ENCODE measurements at places on chromosomes 7 and 10. TPM values are rescaled to one million over a fixed set of nuclear protein-coding genes. Genes with fewer than 3 reads are reported as not detected.

Gene ALKBH4
- total RNA-seq, result 26.9 TPM

Gene AQP1
- total RNA-seq, result 0.72 TPM

Gene ANXA7
- total RNA-seq, result 95.9 TPM

Gene ADCY1
- 0.51 TPM for total RNA-seq

Gene FOXI2
- not detected for total RNA-seq

Gene KAZALD1
- total RNA-seq, result 4.5 TPM

Gene LRRN3
- total RNA-seq, result not detected

Gene INSIG1
- 392 TPM for total RNA-seq

Gene FAM25A
- not detected for total RNA-seq

Gene C10orf62
- total RNA-seq, result not detected

DNA sequence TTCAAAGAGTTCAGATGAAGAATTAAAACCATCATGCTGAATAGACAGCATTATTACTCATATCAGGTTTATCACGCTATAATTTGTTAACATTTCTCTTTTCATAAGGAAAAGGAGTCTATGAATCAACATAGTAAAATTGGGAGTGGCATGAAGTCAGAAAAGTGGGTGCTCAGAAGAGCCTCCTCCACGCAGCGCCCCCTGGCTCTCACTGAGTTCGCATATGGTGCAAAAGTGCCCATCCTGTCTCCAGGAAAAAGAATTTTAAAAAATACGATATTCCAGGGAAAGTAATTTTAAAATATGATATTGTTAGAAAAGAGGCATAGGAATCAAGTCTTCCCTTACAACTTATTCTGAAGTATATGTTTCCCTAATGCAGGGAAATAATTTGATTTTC is 176.3 kb upstream of the TCERG1L start:
- DNase-seq, result no peak

GRCh38 chr10:3685384-3685783 is 99.6 kb downstream of the KLF6 start:
- no peak for DNase-seq

- no peak for DNase-seq
Measured at GRCh38 chr10:121500701-121501332, 97.4 kb downstream of the FGFR2 start.

DNA sequence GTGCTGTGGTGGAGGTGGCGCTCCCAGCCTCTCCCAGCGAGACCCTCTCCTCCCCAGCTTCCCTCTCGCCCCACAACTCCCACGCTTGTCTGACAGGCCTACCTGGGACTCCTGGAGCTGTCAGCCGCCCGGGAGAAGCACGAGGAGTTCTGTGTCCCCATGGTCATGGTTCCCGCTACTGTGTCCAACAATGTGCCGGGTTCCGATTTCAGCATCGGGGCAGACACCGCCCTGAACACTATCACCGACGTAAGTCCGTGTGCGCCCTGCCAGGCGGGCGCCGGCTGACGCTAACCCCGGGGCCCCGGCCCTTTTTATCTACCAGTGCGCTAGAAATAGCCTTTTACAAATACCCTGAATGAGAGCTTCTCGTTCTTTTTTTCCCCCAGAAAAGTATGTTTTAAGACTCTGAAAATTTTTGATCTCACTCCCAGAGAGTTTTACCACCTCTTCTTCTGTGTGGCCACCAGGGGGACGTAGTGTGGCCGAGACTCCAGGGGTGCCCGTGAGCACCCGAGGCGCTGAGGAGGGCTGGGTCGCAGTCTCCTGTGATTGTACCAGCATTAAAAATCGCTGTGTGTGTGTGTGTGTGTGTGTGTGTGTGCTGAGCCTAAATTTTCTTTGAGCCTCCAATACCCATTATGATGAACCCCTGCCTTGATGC is 52.6 kb downstream of the PFKP start:
- no peak for DNase-seq

- no peak for DNase-seq
Measured at GRCh38 chr7:11702938-11703337, 129.1 kb downstream of the THSD7A start.

- no peak for DNase-seq
Measured at GRCh38 chr10:14891151-14891550, 12.5 kb downstream of the SUV39H2 start.

DNA sequence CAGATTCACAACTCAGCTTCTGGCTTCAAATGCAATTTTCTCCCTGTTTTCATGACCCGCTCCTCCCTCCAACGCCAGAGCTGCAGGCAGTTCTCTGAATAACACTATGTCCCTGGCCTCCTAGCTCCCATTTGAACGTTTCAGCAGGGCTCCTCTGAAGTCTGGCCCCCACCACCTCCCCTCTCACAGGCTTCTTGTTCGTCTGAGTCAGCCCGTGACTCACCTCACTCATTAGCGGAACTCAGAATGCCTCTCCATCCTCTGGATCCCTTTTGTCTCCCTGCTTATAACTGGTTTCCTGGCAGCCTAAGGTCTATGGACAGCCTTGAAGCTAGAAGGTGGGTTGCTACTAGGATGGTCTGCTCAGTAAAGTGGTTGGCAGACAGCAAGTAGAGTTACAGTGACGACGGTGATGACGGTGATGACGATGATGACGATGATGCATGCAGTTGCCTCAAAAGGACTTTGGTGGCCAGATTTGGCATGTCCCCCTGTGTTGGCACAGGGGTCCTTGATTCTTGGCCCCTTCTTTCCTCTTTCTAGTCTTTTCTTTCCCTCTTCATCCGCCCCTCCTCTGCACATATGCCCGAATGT is 83.3 kb upstream of the MKLN1 start:
- DNase-seq, result peak; percentile 64

DNA sequence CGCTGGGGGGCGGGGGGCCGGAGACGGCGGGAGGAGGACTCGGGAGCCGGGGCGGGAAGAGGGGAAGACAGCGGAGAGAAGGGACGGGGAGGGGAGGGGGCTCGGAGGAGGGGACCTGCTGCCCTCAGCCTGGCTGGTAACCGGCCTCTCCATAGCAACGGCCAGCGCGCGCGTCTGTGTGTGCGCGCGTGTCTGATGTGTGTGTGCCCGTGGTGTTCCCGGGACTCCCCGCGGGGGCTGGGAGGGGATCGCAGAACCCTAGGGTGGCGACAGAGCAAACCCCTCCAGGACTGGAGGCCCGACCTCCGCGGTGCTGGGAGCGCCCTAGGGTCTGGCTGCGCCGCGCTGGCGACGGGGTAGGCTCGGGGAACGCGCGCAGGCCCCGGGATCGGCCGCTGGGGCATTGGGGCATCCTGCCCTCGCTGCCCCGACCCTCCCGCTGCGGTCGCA is 356.3 kb downstream of the DNAJB6 start:
- DNase-seq, result no peak

GRCh38 chr7:91811236-91811635 is 69.3 kb downstream of the MTERF1 start:
- DNase-seq, result no peak

- no peak for DNase-seq
Measured at GRCh38 chr7:138705167-138705566, 4.0 kb upstream of the SVOPL start.

DNA sequence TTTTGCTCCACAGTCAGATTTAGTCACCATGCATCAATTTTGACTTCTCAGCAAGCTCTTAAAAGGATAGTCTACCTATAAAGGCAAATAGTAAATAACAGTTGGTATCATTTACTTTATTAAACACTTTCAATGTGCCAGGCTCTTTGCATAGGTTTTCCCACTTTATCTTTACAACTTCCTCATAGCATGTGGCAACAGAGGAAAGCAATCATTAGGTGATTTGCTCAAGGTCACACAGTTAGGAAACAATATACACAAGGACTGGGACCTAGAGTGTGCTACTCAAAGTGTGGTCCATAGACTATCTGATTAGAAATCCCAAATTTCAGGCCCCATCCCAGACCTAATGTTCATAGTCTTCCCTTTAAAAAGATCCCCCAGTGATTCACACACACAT is 212.3 kb downstream of the MTERF1 start:
- no peak for DNase-seq

- no peak for DNase-seq
Measured at GRCh38 chr7:65951837-65952578, 30.0 kb downstream of the GUSB start.

DNA sequence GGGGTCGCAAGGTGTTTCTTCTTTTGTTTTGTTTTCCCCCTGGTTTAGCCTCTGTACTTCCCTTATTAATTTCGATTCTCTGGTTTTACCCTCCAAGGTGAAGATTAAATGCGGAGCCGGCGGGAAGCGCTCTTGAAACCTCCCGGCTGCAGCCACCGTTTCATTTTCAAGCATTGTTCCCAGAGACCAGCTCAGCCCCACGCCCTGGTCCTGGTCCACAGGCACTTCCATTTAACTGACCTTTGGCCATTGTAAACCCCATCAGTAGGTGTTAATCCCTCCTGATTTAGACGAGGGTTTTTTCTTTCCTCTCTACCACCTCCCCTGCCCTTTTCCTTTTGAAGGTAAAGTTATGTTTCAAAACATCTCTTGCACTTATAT is 39.2 kb upstream of the ENO4 start:
- no peak for DNase-seq

- no peak for DNase-seq
Measured at GRCh38 chr7:129401967-129402860, 32.0 kb upstream of the STRIP2 start.

DNA sequence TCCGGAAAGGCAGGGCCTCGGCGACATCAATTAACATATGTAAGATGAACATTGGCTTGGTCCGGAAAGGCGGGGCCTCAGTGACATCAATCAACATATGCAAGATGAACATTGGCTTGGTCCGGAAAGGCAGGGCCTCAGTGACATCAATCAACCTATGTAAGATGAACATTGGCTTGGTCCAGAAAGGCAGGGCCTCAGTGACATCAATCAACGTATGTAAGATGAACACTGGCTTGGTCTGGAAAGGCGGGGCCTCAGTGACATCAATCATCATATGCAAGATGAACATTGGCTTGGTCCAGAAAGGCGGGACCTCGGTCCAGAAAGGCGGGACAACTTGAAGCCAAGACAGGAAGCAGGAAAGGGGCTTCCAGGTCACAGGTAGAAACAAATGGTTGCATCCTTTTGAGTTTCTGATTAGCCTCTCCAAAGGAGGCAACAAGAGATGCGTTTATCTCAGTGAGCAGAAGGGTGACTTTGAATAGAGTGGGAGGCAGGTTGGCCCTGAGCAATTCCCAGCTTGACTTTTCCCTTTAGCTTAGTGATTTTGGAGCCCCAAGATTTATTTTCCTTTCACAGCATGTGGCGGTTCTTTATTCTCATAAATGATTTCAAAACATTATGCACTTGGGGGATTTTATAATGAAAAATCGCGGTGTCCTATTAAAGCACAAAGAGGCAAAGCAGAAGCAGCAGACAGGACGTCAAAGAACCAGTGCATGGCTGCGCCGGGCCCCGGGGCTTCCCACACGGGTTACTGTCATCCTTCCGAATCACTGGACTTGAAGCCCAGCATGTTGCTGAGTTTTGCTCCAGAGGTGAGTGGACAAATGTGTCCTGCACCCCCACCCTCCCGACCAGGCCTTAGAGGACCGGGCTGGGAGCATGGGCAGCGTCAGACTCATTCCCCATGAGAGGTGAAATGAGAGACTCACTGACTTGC is 43.1 kb upstream of the EN2 start:
- DNase-seq, result no peak

GRCh38 chr10:100201549-100201948 is 15.7 kb upstream of the ERLIN1 start:
- no peak for DNase-seq

DNA sequence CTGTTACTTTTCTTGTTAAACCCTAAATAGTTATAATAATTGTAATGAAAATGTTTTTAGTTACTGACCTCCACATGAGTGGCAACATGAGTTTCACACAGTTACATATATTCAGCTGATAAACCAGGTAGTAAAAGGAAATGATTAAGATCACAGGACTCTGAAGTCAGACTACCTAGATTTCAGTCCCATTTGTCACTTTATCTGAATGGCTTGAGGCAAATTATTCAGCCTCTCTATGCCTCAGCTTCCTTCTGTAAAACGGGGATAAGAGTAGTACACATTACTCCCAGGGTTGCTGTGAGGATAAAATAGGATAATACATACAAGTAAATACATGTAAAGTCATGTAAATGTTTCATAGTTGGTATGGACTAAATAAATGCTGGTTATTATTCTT is 254.3 kb upstream of the LRRTM3 start:
- no peak for DNase-seq

DNA sequence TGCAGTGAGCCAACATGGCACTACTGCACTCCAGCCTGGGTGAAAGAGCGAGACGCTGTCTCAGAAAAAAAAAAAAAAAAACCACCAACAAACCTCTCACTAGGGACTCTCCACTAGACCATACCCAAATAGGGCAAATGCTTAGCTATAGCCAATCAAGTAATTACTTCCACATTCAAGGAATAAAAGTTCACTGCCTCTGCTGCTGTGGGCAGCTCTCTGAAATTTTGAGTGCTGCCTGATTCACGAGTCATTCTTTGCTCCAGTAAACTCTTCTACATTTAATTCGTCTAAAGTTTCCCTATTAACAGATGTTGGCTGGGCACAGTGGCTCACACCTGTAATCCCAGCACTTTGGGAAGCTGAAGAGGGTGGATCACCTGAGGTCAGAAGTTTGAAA is 4.7 kb upstream of the NRBF2 start:
- DNase-seq, result no peak

GRCh38 chr7:77525231-77525630 is 11.9 kb upstream of the PTPN12 start:
- no peak for DNase-seq

DNA sequence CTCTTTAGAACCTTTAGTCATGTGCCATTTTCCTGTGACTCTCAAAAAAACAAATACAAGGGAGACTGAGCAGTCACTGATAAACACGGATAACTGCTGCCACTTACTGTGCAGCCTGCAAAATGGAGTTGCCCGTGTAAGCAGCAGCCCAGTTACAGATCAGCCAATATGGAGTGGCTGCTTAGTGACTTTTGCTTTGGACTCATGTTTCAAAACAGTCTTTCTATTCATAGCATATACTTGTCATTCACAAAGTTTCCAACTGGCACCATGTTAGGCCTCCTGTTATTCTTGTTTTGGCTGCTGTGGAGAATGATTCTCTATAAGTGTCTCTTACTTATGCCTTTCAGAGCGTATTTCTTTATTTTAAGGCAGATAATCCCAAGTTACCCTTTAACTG is 3.0 kb downstream of the FAM204A start:
- no peak for DNase-seq

- DNase-seq, result no peak
Measured at GRCh38 chr7:85614684-85615083, 427.8 kb upstream of the SEMA3D start.

- no peak for DNase-seq
Measured at GRCh38 chr7:87345962-87346371, 503 bp downstream of the CROT start.

- DNase-seq, result no peak
Measured at GRCh38 chr10:103552856-103553742, 59.6 kb downstream of the NEURL1 start.

GRCh38 chr10:73940634-73941221 is 29.8 kb downstream of the PLAU start:
- no peak for DNase-seq

GRCh38 chr10:1419796-1420610 is 317.3 kb downstream of the ADARB2 start:
- DNase-seq, result no peak

Data from epithelial cell of proximal tubule (primary cell).